B cell (primary cell): ENCODE measurements at places on chromosomes 12 and 14.
A peak's percentile ranks its signal among the peaks of the same experiment; 100 is the strongest.

DNA sequence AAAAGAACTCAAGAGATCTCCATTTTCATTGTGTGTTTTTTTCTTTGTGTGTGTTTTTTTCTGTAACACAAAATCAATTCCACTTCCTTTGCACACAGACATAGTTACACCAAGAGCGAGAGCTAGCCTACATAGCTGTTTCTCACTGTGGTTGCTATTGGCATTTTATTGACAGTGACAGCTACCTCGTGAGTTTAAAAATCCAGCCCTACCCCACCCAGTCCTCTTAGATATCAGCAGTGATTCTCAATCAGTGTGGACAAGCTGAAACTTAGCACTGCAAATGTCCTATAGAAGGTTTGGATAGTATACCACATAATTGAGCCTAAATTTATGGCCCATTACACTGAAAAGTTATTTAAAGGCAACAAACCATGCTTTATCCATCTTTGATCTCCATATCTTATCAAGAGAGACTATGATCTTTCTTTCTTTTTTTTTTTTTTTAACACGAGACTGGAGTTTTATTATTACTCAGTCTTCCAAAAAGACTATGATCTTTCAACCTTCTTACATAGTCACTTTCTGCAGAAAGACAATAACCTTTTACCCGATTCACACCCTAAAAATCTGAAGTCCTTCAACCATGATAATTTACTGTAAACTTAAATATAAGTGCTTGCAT lies 46.8 kb downstream of the ATP2B1 start:
- no peak for DNase-seq

DNA sequence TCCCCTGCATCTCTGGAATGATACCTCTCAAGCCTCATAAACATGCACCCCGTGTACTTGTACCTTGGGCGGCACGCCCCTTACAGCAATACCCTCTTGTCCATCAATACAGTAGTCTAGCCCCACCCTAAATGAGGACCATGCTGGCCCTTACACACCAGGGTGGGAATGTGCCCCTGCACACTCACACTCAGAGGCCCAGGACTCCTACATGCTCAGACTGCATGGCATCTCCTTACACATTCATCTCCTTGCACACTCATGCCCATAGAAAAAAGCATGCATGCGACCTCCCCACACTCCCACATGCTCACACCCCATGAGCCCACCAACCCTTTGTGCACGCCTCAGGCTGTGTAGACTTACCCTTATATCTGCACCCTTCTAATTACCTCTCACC lies 22.0 kb downstream of the ITGA7 start:
- DNase-seq = no peak

DNA sequence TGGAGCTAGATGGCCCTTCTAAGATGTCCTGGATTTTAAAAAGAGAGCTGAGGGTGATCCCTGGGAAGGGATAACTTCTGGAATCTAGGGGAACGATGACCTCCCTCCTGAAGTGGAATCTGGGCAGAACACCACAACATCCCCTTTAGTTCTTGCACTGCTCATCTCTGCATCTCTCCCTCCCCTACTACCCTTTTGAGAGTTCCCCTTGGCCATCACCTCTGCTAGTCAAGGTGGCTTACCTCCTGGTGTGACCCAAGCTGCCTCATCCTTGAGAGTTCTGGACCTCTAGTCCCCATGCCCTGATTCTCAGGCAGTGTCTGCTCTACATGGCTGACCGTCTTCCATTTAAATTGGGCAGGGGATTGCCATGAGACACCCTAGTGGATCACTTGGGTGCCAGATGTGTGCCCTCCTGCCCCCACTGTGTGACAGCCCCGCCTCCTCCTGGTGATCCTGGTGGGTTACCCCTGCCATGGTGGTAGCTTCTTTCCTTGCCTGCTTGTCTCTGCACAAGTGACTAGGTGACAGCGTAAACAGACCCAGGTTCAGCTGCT lies 216.4 kb downstream of the PCNX1 start:
- no peak for DNase-seq

DNA sequence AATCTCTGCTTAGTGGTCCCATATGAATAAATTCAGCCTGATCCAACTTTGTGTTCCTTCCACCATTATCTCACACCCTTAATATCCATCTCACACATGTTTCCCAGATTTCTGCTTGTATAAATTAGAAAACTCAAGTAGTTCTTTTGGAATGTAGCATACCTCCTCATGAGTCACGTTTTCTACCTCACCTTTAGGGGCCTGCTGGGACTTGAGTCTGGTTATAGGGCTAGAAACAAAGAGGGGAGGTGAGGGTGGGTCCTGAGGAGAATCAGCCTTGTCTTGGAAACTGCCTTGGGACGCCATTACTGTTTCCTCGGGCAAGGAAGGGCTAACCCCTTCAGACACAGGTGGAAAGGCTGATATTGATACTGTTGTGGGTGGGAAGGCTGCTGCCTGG lies 51.1 kb downstream of the EMP1 start:
- DNase-seq = no peak

GRCh38 chr14:56333359-56334292 lies 215.4 kb downstream of the PELI2 start:
- DNase-seq = no peak

DNA sequence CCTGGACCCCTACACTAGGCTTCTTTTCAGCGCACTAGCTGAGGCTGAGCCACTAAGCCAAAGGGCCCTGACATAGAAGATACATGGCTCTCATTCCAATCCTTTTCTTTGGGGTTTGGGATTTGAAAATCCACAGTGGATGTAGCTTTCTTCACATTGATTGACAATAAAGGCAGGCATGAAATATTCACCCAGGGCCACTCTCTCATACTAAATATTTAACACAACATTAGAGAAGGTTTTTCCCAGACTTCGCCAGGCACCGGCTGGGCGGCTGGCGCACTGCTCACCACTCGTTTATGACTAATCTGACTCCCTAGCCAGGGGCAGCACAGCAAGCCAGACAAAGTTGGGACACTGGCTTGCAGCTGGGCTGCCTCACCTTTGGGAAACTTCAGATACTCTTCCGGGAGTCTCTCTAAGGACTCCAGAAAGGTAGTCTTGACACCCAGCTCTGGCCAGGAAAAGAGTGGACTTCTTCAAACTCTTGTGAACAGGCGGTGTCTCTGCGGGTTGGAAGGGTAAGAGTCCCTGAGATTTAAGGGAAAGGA lies 699 bp upstream of the HOXC11 start:
- no peak for DNase-seq

GRCh38 chr12:49972641-49973360 lies at the start of gene AQP6:
Gene AQP6, plus strand, starts transcription at chr12:49972947. Its CDS starts 227 bp downstream, at chr12:49973174.
- DNase-seq = no peak

- DNase-seq = no peak
Observed at GRCh38 chr12:124558313-124558712, 9.1 kb downstream of the NCOR2 start.

DNA sequence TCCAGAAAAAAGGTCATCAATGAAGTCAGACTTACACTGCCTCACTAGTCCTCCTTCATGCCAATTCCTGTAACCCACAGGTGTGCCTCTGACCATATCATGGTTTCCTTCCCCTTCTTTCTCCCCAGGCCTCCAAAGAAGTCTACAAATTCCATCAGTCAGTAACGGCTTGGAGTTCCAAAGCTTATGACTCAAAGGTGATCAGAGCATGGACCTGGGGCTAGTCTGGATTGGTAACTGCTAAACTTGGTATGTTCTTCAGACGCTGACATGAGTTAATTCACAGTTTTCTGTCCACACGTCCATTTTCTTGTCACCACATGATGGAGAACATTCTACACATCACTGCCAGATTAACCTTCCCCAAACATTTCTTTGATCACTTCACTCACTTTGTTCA lies 560.4 kb downstream of the ETNK1 start:
- no peak for DNase-seq

GRCh38 chr14:75831952-75832351 lies 149.8 kb downstream of the TGFB3 start:
- no peak for DNase-seq

- no peak for DNase-seq
Observed at GRCh38 chr14:65224799-65225198, 122.5 kb upstream of the MAX start.

DNA sequence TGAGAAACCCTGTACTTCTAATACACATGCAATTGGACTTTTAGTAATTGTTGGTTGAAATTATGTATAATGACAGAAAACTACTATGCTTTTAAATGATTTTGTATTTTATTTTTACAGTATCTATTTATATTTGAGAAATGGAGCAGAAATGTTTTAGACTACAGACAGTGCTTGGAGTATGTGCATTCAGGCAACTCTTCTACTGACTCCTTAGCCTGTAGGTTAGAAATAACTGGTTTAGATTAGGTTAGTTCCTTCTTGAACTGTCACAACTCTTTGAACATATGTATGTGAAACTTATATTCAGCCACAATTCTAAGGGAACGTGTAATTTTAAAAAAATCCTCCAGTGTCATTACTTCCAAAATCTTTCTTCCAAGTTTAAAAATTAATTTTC lies 1.7 kb downstream of the FGFR1OP2 start:
- DNase-seq = no peak

DNA sequence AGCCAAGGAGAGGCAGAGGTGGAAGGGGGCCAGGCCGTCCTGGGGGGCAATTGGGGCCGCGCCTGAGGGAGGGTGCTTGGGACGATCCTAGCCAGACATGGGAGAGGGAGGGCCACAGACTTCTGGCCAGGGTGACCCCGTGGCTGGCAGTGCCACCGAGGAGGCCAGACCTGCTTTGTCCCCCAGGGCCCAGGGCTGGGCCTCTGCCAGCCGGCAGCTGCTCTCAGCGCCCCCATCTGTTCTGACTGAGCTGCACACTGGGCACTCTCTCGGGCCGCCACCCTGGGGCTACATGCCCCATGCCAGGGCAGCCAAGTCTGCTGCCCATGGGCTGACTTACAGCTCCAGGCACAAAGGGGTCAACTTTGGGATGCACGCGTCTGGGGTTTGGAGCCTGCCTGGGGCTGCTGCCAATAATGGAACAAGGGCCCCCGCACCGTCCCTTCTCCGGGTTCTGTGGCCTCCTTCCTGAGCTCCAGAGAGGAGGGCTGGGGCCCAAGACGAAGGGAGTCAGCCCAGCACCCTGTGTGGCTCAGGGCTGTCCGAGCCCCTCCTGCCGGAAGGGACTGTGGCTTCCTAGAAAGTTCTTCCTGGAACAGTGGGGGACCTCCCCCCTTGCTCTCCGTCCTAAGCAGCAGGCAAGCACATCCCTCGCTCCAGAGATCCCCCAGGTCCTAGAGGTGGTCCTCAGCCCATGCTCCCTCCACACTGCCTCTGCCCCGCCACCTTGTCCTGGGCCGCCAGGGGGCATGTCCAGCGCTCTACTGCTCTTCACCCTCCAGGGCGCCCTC lies 1.1 kb downstream of the ADSS1 start:
- DNase-seq = peak; percentile 39

GRCh38 chr12:109811624-109811995 lies 21.6 kb downstream of the TRPV4 start:
- no peak for DNase-seq

DNA sequence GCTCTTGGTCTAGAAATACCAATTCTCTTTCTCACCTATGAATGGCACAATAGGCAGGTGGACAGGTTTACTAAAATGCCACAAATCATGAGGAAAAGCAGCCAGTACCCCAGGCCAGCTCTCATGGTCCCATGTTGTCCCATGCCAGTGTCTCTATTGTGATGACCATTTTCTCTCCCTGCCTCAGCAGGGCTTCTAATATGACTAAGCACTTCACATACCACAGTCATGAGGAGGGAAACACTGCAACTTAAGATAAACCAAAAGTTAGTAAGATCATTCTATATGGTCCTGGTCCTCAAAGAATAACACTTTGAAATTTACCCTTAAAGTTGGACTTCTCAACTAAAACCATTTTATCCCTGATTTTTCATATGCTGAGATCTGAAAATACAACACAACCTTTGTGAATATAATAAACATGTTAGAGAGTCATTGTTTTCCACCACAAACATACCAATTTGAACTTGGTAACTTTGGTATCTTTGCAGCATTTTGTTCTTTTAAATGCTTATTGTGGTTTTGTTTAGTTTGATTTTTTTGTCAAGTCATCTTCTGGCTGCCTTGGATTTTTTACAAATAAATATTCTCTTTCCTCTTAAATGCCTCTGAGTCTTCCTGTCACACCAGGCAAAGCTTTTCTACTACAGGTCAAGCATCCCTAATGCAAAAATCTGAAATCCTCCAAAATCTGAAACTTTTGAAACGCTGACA lies 3.6 kb downstream of the TTC5 start:
- no peak for DNase-seq

DNA sequence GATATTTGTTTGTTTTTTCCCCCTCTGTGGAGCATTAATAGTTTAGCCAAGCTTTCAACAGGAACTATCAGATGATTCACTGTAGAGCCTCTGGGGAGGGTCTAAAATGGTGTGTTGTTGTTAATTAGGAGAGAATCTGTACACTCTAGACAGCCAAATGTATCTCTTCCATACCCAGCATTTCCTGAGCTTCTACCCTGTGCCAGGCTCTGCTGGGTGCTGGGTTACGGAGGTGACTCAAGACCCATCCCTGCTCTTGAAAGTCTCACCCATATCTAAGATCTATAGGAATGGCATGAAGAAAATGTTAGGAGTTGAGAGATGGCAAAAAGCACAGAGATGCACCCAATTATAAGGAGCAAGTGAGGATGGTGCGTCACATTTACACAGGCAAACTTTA lies 245.8 kb downstream of the C12orf75 start:
- DNase-seq = no peak

DNA sequence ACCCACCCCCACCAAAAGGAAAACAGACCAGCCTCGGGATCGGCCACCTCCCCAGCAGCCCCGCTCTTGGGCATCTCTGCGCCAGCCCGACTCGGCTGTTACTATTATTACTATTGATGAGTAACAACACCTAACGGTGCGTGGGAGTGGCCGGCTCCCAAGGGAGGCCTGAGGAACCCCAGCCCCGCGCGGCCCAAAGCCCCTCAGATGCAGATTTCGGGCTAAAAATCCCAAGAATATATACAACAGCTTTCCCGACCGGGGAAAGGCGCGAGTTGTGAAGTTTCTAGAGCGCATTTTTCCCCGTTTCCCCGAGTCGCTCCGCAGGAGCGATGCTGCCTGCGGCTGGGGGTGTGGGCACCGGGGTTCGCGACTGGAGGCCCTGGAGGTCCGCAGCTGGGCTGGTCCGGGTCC lies 565 bp downstream of the NT5DC3 start:
- no peak for DNase-seq

GRCh38 chr14:29587046-29587445 lies 340.6 kb downstream of the PRKD1 start:
- DNase-seq = no peak

DNA sequence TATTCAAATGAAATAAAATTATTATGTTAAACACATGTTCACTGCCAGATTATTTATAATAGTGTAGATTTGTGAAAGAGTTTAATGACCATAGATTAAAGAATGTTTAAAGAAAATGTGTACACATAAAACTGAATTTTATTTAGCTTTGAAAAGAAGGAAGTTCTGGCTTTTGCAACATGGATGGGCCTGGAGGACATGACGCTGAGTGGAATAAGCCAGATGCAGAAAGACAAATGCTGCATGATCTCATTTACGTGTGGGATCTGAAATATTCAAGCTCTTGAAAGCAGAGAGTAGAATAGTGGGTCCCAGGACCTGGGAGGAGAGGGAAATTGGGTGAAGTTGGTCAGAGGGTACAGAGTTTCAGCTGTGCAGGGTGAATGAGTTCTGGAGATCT lies 1261.2 kb downstream of the TMEM121 start:
- no peak for DNase-seq
